Stimulated activated CD4-positive, alpha-beta T cell treated with anti-CD3 and anti-CD28 coated beads, Interleukin-2, amount 100 ng/mL, for 48 hours (primary cell): ENCODE measurements at places on chromosomes 3 and 15.

GRCh38 chr3:8555113-8555661 is 53.6 kb downstream of the LMCD1 start:
- DNase-seq = no peak

DNA sequence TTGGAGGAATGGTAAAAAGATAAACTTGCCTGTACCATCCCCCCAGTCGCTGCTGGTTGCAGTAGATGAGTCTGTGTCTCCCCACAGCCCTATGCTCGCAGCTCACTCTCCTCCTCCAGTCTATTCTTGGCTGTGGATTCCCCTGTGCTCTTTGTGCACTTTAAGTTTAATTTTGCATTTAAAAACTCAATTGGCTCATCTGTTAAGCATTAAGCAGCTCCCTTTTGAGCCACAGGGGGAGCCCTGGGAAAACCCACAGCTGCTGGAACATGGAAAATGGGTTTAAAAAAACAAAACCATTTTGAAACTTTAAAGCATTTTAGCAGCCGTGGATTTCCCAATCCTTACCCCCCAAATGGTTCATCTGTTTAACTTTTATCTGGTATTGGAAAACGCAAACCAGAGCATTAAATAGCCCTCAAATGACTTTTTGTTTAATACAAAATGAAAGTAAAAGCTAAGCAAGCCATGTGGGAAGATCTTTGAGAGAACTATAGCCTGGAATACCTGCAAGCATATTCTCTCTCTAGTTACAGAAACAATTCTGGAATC is 536.9 kb downstream of the ZIC1 start:
- no peak for DNase-seq

- DNase-seq = no peak
Measured at GRCh38 chr15:54305138-54305537, 326.9 kb downstream of the UNC13C start.

GRCh38 chr15:55457401-55458022 is 49.2 kb downstream of the PIERCE2 start:
- no peak for DNase-seq

DNA sequence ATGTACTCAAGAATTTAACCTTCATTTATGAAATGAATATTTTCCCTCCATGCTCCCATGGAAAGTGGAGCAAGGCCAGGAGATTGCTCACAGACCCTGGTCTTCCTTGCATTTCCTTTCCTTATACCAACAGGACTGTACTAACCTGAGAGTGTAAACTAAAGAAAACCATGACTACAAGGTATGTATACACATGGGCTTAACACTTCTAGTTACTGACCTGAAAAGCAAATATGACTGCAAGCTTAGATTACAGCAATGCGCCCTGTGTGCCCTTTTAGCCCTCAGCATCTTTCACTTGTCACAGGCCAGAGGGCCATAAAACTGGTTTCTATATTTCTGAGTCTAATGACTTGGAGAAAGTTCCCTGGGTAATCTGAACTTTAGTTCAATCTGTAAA is 52.1 kb downstream of the NEK10 start:
- DNase-seq = no peak

DNA sequence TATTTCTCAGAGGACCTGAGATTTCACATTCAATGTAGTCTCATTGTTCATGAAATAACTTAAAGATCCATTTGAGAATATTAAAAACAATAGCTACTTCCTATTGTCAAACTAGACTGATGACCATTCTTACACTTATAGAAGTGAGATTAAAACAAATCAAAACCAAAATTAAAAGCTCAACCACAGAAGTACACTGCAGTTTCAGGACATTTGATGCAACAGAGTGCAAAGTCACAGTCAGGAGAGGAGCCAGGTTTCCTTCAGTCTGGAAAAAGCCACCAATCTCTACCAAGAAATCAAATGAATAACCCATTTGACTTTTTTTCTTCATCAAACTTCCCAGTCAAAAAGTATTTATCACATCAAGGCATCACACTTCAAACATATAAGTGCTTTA is 5.5 kb downstream of the CCPG1 start:
- no peak for DNase-seq

DNA sequence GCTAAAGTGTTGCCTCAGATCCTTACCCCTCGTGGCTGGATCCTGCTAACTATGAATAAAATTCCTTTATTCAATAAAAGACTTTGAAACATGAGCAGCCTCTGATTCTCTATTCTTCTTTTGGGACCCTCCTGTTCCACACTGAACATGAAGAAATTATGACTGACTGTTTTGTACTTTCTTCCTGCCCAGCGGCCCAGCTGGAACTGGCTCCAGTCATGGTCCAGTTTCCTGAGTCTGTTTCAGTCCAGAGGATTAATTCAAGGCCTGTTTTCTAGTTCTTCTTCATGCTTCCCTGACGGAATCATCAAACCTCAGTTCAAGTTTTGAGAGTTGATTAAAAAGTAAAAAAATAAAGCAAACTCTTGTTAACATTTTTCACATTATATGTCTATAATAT is 52.6 kb upstream of the CP start:
- no peak for DNase-seq

DNA sequence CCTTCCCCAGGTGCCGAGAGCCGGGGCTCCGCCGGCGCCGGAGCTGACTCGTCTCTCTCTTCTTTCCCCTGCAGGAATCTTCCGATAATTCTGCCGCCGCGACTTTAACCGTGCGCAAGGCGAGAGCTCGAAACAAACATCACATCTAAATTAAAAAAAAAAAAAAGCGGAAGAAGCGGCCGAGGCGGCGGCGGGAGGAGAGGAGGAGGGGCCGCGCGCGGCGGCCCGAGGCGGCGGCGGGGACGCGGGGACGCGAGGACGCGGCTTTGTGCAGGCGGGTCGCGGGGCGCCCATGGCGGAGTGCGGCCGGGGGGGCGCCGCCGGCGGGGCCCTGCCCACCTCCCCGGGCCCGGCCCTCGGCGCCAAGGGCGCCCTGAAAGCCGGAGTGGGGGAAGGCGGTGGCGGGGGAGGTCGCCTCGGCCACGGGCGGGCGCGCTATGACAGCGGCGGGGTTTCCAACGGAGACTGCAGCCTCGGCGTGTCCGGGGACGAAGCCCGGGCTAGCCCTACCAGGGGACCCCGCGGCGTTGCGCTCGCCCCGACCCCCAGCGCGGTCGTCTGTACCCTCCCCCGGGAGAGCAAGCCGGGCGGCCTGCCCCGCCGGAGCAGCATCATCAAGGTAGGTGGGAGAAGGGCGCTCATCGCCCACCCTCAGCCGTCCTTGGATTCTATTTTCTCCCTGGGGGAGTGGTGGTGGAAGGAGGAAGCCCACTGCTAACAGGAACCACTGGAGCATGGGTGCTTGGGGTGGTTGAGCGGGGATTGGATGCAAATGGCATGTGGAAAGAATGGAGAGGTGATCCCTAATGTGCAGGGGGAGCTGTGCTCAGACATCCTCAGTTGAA is at the start of gene PLCL2:
Gene PLCL2 (plus strand): TSS at position 208 of the 845 bp plus-strand sequence. CDS start 85 bp downstream, at position 293.
- peak; percentile 53 for DNase-seq

GRCh38 chr3:15964605-15965442 is 167.0 kb upstream of the ANKRD28 start:
- DNase-seq = no peak

GRCh38 chr3:24905266-24905665 is 410.6 kb upstream of the THRB start:
- no peak for DNase-seq

- DNase-seq = no peak
Measured at GRCh38 chr15:91199511-91199910, 99.5 kb downstream of the SV2B start.

- DNase-seq = no peak
Measured at GRCh38 chr15:100931143-100931890, 12.2 kb downstream of the LRRK1 start.

GRCh38 chr3:107599772-107600145 is 77.0 kb downstream of the BBX start:
- no peak for DNase-seq

DNA sequence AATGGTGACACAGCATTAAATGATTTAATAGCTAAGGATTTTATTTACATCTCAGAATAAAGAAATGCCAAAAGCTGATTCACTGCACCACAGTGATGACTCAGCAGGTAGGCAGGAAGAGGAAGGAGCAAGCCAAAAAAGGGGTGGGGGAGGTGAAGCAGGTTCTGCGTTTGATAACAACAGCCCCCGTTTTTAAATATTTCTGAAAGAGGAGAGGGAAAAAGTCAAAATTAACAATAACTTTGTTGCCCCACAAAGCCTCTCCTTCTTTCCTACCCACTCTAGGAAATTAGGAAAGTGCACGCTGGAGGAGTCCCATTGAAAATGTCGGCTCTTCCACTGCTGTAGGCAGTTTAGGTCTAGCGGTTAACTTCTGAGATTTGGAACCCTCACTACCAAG is 9.9 kb upstream of the CCDC54 start:
- no peak for DNase-seq

- no peak for DNase-seq
Measured at GRCh38 chr3:186967686-186968085, 37.4 kb downstream of the ST6GAL1 start.

DNA sequence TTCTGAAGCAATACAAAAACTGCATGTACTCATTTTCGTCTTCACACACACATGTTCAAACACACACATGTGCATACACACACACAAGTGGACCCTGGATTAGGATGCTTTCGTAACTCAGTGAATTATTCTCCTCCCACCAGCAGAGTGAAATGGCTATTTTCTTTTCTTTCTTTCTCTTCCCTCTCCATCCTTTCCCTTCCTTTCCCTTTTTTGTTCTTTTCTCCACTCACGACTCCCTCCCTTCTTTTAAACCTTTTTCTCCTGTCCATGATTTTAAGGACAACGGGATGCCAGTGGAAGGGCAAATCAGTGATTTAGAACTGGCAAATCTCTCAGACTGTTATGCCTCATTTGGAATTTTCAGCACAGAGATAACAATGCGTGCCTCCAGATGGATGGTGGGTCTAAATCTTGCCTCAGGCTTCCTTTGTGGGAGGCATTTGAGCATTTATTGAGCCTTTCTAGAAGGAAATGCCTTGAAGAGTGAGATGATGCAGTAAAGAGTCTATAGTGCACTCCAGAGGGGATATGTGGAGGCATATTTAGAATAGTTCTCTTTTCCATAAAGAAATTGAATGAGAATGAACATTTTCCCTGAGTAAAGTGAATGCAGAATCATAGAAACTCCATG is 130.4 kb upstream of the SLC7A14 start:
- no peak for DNase-seq

- DNase-seq = no peak
Measured at GRCh38 chr3:51691949-51692348, 14.9 kb upstream of the GRM2 start.

DNA sequence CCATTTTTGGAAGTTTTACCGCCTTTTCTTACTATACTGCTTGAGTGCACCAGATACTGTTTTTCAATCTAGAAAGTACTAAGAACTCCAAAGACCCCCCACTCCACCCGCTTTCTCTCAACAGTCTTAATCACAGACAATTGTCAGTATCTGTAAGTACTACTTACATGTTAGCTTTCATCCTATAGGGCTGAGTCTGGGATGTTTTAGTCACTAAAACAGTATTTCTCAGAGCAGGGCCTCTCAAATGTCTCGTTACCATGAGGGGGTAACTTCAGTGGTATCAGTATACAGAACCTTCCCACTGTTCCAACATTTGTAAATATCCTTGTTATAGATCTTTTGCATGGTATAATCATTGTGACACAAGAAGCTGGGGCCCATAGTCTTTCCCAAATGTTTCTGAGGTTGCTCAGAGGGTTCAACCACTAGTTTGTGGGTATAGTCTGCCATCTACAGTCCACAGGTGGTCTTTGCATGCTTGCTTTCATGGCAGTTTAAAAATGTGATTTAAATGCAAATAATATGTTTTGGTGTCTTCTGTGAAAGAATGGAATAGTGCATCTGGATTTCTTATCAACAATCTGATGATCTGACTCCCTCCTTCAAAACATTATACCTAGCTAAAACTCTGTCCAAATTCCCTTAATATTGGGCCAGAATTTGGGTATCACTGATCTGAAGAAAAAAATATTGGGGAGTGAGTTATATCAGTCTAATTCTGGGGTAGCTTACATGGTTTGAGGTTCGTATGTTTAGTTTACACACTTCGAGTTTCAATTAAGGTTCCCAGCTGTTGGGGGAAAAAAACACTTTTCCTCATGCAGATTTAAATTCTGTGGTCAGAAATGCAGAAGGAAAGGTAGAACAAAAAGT is 18.0 kb upstream of the DNAJC13 start:
- no peak for DNase-seq

GRCh38 chr3:64216274-64217147 is 8.8 kb downstream of the PRICKLE2 start:
- DNase-seq = no peak

DNA sequence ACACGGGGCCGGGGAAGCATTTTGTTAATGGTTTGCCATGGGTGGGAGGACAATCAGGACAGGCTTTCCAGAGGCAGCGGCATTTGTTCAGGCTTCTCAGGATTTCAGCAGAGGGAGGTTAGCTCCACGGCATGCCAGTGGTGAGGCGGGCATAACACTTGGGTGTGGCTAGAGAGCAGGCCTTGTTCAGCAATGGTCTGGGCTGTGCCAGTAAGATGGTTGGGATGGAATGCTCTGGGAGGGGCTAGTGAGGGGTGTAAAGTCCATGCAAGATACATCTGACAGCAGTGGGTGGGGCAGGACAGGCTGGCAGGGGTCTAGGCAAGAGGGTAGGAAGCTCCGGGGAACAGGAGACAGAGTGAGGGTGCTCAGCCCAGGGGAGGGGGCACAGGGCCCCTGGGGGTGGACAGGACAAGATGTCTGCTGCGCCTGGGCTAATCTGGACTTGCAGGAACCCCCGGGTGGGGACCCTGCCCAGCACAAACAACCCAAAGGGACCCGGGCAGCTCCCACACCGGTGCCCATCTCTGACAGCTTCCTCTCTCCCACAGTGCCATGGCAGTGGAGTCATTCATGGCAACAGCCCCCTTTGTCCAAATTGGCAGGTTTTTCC is 8.4 kb downstream of the TMEM43 start:
- DNase-seq = no peak

- no peak for DNase-seq
Measured at GRCh38 chr3:197137751-197138150, 108.1 kb upstream of the MELTF start.

DNA sequence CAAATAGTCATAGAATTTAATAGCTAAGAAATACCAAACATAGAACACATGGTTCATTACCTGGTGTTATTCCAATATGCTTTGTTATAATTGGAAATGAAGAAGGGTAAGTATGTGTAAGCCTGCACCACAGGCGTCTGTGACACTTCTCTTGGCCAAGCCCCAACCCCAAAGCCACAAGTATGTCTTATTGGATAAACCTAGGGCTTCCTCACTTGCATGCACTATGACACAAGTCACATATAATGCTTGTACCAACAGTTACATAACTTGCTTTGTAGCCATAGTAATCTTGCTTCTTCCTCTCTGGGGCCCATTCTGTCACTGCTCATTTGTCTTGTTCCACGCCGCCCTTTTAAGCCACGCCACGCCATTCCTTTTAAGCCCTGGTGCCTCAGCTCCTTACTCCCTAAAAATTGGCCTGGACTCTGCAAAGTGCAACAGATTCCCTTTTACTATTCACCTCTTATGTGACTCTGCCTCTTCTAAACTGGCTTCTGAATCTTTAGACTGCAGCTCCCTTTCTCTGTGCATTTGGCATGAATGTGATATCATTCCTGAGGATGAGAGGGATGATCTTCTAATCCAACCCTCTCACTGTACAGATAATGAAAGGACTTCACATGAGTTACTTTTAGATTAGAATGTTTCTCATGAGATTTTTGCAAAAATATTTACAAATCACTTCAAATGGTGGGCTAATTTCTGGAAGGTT is 48.1 kb upstream of the EPHA3 start:
- no peak for DNase-seq

GRCh38 chr15:63391669-63392360 is 10.2 kb upstream of the CA12 start:
- no peak for DNase-seq

- no peak for DNase-seq
Measured at GRCh38 chr3:184584464-184584891, 22.9 kb downstream of the EPHB3 start.

- DNase-seq = no peak
Measured at GRCh38 chr15:31342781-31343626, 16.4 kb downstream of the KLF13 start.
